NCI-H2029 (cell line): ENCODE measurements at places on chromosomes 12 and 14.

DNA sequence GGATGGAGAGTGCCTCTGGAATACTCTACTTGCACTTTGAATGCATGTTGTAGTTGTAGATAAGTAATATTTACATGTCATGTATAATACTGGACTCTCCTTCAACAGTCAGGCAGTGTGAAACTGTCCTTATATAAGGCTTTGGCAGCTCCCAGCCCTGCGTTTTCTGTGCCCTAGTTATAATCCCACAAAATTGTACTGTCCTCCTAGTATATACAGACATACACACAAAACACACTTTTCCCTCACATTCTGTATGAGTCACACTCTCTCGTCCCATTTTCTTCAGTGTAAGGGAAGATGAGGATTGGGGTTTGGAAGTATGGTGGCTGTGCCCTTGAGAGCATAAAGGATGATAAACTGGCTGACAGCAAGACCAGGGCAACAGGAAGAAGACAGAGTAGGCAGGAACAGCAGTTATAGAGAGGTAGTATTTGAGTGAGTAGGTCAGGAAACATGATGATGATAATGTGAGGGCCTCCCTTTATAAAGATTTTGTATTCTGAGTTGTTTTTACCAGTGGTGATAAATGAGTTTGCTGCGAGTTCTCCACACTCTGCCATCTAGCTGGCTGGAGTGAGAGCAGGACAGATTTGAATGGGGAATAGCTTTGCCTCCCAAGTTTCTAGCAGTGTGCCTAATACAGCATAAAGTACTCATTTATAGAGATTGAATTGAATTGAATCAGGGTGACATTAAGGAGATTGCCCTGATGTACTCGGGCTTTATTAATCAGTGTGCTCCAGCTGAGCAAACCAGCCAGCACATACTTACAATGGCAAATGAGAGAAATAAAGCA lies 5.0 kb downstream of the CREBL2 start:
- DNase-seq, result no peak

DNA sequence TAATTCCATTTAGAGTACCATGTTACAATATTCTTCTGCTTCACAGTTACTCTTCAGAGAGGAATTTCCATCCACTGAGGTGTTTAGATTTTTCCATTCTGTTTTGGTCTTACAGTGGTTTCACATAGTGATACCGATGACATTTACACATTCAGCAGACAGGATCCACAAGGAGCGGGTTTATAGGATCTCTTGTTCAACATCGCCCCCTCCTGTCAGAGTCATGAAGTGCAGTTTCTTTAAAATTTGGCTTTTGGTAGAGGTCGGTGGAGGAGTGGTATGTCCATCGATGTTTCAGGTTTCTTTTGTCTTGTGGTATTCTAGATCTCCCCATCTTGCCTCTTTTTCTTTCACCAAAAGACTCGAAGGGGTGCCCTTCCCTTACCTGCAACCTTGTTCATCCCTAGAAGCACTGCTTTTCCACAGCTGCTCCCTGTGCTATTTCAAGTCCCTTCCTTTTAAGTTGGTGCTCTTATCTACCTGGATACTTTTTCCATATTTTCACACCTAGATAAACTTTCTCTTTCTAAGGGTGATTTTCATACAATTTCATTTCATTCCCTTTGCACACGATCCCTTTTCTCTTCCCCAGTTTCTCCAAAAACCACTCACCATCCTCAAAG lies 181.3 kb downstream of the ITPR2 start:
- DNase-seq, result peak; percentile 51

DNA sequence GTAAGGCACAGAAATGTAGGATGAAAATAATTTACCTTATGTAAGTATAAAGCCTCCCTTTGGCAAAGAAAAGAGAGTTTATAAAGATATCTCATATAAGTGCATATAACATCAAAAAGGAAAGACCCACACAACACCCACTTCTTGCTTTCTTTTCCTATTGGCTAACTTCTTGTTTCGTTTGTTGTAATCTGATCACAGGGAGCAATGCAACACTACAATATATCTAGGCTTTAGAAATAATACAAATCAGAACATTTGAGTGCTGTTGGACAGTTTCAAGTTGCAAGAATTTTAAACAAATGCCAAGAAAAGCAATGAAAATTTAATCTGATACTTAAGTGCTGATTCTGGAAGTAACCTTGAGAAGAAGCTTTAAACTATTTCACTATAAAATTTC lies 1.3 kb downstream of the FGD6 start:
- DNase-seq, result no peak

- no peak for DNase-seq
These were observed 239.4 kb downstream of the PAWR start for GRCh38 chr12:79451365-79451764.

DNA sequence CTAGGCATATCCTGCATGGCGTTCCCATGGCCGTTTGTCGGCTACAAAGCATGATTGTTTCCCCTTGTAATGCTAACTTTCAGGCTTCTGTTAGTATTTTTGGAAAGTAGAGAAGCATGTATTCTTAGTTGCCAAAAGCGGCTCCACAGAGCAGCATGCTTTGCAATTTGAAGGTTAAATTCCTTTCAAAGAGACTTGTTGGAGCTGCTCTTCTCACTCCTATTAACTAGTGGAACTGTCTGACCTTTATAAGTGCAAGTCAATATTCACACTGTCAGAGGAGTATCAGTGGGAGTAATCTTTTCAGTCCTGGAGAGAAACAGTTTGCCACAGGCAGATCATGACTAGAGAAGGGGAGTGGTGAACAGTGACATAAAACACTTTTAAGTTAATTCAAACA lies 656.1 kb upstream of the NOVA1 start:
- no peak for DNase-seq

- DNase-seq, result no peak
These were observed 77.9 kb downstream of the SPATA7 start for GRCh38 chr14:88463318-88463717.

DNA sequence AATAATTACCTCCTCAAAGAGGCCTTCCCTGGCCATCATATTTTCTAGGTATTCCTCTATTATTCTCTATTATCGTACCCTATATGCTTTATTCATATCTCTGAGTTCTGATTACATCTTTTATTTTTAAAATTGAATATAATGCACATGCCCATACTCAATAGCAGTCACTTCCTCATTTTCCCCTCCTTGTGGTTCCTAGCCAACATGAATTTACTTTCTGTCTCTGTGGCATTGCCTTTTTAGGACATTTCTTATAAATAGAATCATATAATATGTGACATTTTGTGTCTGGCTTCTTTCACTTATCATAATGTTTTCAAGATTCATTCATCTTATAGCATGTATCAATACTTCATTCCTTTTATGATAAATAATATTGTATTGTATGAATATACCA lies 74.4 kb upstream of the TRHDE start:
- no peak for DNase-seq

DNA sequence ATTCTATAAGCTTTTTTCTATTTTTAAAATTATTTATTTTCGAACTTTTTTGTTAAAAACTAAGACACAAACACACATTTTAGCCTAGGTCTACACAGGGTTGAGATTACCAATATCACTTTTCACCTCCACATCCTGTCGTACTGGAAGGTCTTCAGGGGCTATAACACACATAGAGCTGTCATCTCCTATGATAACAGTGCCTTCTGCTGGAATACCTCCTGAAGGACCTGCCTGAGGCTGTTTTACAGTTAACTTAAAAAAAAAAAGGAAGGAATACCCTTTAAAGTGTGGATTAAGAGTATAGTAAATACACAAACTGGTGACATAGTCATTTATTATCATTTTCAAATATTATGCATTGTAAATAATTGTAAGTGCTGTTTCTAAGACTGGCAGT lies 43.0 kb downstream of the RASSF8 start:
- no peak for DNase-seq

DNA sequence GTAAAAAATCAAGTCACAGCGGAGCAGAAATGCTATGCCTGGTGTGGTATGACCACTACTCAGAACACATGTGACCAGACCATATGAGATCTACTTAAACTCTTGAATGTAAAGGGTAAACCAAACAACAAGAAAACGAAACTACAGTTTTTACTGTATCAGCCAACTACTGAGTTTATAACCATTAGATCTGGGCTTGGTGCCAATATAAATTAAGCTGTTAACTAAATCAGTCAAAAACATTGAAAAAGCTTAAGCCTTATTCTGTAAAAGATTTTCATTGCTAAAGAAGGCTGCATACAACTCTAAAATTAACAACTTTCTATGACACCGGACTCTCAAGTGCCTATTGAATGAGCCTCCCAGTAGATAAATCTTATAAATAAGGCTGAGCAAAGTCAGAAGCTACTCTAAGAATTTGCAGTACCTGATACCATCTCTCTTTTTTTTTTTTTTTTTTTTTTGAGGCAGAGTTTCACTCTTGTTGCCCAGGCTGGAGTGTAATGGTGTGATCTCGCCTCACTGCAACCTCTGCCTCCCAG lies 35.4 kb downstream of the SPTLC2 start:
- DNase-seq, result no peak

GRCh38 chr12:22803725-22804124 lies 178.8 kb downstream of the ETNK1 start:
- DNase-seq, result no peak

GRCh38 chr12:50960130-50960529 lies 7.8 kb downstream of the HIGD1C start:
- no peak for DNase-seq

DNA sequence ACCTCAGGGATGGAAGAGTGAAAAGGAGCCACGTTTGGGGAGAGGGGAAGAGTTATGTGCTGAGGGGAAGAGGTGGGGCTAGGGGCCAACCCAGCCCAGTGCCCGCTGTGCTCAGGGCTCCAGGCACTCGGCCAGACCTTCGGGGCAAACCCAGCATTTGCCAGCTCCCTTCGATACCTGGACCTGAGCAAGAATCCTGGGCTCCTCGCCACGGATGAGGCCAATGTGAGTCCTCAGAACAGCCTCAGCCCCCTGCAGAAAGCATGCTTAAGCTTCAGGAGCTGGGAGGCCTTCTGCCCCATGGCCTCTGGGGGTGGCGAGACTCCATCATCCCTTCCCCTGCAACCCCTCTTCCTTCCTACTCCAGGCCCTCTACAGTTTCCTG lies 5.0 kb downstream of the CARMIL3 start:
- DNase-seq, result no peak

- no peak for DNase-seq
These were observed 174.3 kb upstream of the CRY1 start for GRCh38 chr12:107267604-107268003.

DNA sequence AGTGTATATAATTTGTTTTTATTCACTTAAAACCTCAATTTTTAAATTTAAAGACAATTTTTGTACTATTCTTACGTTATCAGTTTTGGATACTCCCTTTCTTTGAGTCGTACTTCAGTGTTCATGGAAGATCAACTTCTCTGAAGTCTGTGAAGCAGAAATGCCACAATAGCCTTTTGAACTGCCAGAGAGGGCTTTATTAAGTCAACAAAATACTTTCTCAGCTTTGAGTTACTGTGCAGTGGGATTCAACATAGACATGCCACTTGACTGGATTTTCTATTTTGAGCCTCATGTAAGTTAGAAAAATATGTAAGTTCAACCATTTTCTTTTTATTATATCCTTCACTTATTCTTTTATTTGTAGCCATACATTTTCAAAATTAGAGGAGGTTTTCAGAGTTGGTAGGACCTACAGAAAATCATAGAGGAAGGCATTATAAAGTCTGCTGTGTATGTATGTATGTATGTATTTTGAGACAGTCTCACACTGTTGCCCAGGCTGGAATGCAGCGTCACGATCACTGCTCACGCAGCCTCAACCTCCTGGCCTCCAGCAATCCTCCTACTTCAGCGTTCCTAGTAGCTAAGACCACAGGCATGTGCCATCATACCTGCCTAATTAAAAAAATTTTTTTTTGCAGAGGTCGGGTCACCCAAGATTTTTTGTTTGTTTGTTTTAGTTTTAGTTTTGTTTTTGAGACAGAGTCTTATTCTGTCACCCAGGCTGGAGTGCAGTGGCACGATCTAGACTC lies 31.3 kb upstream of the BCAT1 start:
- DNase-seq, result no peak

GRCh38 chr14:101426466-101426865 lies 134.8 kb upstream of the DIO3 start:
- no peak for DNase-seq

DNA sequence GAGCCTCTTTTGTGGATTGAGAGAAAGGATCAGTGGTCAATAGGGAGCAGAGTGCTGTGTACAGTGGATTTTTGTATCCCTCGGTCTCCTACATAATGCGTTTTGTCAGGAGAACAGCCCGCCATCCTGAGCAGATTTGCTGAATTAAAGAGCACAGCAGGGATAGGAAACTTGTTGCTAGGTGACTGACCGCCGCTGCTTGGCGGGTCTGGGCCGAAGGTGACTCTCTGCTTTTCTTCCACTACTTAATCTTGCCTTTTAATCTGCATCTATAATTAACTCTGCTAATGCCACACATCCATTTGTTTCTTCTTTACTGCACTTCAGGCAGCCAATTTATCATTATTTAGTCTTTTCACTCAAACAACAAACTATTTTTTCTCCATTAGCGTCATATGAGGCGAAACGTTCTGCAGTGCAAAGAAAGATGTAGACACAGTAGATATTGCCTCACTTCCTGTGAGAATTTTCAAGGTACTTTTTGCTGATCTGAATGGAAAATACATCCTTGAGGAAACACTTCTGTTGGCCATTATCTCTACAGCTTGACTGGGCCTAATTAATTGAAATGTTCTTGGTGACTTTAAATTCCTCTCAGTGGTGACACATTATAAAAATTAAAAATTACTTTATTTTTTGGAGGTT lies 108.0 kb downstream of the PPM1A start:
- DNase-seq, result no peak

DNA sequence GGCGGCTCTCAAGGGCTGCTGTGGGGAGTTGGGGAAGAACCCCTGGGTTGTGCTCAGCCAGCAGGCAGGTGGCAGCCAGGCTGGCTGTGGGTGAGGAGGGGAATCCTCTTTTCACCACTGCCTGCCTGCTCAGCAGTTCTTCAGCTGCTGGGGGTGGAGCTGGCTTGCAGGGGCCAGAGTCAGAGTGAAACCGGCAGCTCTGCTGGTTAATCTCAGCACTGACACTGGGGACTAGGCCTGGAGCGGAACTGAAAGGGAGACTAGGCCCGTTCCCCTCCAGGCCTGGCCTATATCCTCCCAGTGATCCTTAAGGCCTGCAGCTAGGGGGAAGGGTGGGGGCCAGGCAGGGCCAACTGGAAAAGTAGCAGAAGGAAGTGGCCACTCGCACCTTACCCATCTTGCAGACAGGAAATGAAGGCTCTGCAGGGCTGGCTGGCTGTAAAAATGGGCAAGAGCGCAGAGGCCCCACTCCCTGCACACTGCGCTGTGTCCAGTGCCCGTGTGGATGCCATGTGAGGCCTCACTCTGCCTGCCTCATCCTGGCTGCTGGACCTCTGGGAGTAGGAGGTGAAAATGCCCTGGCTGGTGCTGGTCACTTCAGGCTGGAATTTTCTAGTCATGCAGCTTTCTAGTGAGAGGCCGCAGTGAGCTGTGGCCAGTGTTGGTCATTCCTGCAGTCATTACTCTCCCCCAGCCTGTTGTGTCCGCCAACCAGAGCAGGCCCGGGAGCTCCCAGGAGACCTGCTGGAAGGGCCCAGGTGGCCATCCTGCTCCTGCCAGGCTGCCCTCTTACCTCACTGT lies 39.4 kb downstream of the SH2B3 start:
- no peak for DNase-seq

DNA sequence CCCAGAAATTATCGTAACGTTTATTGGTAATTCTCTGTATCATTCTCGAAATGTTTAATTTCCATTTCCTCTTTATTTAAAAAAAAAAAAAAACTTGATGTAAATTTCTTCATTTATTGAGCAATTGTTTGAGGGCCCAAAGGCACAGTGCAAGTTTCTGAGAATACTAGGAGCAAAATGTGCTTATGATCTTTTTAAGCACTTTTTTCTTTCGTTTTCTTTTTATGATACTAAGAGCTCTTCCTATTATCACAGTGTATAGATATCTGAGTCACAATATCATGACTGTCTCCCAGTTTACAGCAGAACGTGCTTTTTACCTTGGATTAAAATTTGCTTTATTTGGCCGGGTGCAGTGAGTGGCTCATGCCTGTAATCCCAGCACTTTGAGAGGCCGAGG lies 5.6 kb downstream of the ATP2A2 start:
- DNase-seq, result no peak
